NCI-H510A treated with DMSO at 0.1 percent for 48 hours (cell line): ENCODE measurements at places on chromosomes 4 and X.

DNA sequence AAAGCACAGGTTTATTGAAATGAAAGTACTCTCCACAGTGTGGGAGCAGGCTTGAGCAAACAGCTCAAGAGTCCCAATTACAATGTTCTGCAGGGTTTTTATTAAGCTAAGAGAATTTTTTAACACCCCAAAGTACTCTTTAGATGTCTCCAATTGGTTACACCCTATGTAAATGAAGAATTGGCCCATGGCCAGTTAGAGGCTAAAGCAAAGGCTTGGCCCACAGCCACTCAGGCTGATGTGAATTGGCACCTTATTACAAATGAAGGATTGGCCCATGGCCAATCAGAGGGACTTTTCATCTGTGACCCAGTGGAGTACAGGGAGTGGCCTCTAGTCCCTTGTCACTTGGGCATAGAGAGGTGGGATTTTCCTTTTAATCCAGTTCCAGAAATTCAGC is 30.1 kb upstream of the IQCM start:
- peak; percentile 11 for DNase-seq

GRCh38 chrX:57906790-57907189 is 3.5 kb downstream of the ZXDA start:
- DNase-seq = no peak

DNA sequence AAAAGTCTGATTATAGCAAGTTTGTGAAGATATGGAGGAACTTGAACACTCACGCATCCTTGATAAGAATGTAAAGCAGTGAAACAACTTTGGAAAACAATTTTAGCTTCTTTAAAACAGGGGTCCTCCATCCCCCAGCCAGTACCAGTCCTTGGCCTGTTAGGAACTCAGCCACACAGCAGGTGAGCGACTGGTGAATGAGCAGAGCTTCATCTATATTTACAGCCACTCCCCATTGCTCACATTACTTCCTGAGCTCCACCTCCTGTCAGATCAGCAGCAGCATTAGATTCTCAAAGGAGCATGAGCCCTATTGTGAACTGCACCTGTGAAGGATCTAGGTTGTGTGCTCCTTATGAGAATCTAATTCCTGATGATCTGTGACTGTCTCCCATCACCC is 530.3 kb upstream of the PRKX start:
- no peak for DNase-seq

DNA sequence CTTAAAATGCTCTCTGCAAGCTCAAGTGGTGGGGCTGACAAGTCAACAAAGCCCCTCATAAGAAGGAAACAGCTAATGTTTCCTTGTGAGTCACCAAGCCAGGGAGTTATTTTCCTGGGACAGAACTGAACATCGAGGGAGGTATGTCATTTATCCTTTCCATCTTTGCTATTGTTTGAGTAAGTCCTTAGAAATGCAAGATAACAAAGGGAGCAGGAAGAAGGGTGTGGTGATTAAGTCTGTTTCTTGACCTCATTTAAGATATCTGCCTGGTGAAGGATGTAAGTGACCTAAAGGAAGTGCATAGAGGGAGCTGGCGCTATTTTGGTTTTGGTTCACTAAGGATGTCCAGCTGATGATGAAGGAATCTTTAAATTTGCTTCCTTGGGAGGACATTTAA is 39.9 kb downstream of the ATG4A start:
- DNase-seq = no peak

GRCh38 chr4:88952081-88952480 is 104.9 kb downstream of the FAM13A start:
- DNase-seq = no peak
